Small intestine (tissue), 16 donors: ENCODE measurements at places on chromosomes 1 and 21.

- DNase-seq, result no peak
These were observed 95.6 kb upstream of the JUN start for GRCh38 chr1:58879464-58879863.

DNA sequence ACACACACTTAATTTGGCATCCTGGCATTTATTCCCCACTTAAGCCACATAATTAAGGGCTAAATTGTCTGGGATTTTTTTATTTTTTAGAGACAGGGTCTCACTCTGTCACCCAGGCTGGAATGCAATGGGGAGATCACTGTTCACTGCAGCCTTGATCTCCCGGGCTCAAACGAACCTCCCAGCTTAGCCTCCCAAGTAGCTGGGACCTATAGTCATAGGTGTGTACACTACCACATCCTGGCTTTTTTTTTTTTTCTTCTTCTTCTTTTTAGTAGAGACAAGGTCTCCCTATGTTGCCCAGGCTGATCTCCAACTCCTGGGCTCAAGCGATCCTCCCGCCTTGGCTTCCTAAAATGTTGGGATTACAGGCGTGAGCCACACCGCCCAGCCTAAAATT is 24.2 kb downstream of the ZZZ3 start:
- DNase-seq, result no peak

DNA sequence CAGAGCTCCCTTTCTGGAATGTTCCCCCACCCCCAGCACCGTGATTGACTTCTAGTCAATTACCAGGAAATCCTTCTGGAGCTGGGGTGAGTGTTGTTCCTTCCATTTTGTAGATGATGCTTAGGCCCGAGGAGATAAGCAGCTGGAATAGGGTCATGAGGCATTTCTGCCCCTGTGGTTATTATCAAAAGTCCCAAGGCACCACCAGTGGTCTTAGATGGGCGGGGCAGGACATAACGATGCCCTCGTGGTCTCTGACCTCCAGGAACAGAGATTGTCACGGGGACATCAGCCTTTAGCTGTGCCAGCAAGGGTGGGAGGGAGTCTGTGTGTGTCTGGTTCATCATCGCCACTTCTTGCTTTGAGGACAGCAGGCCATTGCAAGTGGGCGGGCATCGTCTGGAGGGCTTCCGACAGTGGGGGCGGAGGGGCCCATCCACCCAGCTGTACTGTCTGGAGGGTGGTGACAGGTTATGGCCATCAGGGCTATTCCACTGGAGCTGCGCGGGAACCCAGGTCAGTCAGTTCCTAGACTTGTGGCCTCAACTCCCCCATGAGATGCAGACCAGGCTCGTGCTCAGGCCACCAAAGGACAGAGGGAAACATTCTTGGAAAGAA is 22.6 kb downstream of the TNFRSF8 start:
- no peak for DNase-seq

DNA sequence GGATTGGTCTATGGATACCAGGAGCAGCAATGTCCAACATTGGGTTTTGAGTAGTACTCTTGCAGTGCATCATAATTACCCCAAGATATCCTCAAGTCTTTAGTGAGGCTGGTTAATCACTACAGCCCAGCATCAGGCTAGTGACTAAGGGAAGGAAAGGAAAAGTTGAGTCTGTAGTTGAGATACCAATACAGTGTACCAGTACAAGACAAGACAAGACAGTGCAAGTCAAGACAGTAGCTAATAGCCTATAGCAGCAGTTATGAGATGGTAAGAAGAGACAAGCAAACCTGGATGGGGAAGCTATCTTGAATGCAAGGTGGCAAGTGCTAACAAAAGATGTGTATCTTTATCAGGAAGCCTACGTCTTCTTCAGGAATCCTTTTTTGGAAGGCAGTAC is 13.3 kb upstream of the GNG12 start:
- no peak for DNase-seq

- DNase-seq, result no peak
These were observed 16.1 kb downstream of the RGS4 start for GRCh38 chr1:163085041-163085903.
